ENCODE measurements at places on chromosomes 1 and 21.
A peak's percentile ranks its signal among the peaks of the same experiment; 100 is the strongest.

DNA sequence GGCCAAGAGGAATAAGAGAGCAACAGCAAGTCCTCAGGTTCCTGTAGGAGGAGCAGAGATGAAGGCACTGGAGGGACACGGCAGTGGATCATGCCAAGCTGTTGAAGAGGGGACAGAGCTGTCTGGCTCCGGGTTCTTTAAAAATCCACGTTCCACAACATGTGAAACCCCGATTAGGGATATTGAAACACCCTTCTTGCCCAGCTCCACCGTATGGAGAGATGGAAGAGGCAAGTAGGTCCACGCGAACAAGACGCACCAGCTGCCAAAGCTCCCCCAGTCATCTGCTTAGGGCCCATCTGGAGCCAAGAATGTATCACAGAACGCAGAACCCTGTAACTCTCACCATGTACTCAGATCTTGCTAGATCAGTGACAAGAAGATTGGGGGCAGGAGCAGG, 3.9 kb downstream of the C1orf198 start:
- no peak for DNase-seq

DNA sequence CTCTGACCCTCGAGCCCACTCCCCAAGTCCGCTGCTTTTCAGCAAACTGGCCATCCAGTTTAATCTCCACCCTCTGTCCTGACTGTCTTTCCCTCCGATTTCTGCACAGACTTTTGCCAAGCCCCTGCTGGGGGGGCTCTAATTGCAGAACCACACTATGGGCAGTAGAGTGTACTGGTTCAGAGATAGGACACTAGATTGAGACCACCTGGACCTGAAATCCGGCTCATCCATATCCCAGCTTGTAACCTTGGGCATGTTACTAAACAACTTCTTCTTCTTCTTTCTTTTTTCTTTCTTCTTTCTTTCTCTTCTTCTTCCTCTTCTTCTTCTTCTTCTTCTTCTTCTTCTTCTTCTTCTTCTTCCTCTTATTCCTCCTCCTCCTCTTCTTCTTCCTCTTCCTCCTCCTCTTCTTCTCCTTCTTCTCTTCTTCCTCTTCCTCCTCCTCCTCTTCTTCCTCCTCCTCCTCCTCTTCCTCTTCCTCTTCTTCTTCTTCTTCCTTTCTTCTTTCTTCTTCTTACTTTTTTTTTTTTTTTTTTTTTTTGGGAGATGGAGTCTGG, 7.7 kb downstream of the LRRC71 start:
- no peak for DNase-seq

GRCh38 chr1:245937316-245938045, 569.6 kb downstream of the SMYD3 start:
- no peak for DNase-seq

DNA sequence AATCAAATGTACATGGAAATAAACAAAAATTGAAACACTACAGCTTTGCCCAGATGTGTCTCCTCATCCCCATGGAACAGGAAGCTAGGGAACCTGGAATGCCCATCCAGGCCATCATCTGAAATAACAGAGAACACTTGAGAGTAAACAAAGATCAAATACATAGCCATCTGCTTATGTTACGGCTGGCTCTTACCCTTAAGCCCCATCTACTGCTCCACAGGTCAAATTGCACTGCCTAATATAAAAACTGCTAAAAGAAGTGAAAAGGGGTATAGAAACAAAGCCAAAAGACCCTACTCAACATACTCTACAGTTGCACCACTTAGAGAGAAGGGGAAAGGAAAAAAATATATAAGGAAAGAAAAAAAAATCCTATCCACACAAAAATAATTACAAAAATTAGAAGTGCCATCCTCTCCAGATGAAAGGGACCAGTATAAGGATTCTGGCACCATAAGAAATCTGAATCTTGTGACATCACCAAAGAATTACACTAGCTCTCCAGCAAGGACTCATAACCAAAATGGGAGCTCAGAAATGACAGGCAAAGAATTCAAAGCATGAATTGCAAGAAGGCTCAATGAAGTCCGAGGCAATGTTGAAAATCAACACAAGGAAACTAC, 26.9 kb downstream of the OR6Y1 start:
- DNase-seq = peak; percentile 22

DNA sequence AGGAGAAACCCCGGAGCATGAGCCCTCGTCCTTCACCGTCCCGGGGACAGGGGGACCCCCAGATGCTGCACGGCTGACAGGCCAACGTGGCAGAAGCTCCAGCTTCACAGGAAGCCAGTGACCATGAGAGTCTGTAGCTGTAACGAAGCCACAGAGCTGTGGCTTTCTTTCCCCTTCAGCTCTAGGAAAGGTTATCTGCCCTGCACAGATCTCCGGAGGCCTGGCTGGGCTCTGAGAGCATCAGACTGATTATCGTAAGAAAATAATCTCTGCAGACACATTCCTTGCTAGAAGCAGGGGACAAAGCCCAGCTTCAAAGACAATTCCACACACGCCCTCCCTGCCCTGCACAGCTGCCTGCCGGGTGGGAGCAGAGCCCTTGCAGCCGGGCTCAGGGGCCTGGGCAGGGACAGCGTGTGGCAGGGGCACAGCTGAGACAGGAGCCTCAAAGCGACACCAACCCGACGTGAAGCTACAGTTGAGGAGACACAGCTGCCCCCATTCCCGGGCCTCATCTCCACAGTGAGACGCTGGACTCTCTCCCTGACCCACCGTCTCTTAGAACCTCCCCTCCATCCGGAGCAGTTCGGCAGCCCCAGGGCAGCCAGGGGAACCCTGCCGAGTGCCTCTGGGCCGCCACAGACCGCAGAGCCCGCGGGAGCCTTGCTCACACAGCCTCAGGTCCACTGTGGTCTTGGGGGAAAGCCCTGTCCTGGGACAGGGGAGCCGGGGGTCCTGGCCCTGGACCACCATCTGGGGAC, 30.6 kb downstream of the POFUT2 start:
- DNase-seq = no peak

Data from NCI-H1092 (cell line).